CD4-positive, alpha-beta T cell treated with Interleukin-17A for 4 hours (primary cell): ENCODE measurements at places on chromosomes 11 and 22.
A peak's percentile ranks its signal among the peaks of the same experiment; 100 is the strongest.

GRCh38 chr11:88404391-88404790 is 66.9 kb upstream of the CTSC start:
- DNase-seq, result no peak

GRCh38 chr11:45982656-45983470 is 60.4 kb downstream of the LARGE2 start:
- DNase-seq, result no peak

GRCh38 chr11:58006940-58007339 is 16.7 kb upstream of the OR9Q1 start:
- DNase-seq, result no peak

DNA sequence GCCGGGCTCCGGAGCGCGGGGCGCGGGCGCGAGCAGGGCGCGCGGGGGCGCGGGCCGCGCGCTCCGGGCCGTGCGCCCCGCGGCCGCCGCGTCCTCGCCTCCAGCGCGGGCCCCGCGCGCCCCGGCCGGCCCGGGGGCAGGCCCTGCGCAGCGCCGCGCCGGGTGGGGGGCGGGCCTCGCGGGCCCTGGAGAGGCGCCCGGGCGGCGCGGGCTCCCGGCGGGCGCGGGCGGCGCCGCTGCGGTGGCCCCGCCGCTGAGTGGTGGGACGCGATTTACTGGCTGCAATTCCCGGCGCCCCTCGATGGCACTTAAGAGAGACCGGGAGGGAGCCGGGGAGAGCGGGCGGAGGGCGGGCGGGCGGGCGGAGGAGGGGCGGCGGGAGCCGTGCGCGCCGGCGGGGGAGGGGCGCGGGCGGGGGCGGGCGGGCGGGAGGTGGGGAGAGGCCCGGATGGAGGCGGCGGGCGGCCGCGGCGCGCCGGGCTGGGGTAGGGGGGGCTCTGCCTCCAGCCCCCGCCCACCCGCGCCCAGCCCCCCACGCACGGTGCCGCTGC is 73.2 kb upstream of the TCF20 start:
- DNase-seq, result peak; percentile 67

GRCh38 chr22:25368271-25368670 is 148.8 kb downstream of the CRYBB2 start:
- DNase-seq, result no peak

DNA sequence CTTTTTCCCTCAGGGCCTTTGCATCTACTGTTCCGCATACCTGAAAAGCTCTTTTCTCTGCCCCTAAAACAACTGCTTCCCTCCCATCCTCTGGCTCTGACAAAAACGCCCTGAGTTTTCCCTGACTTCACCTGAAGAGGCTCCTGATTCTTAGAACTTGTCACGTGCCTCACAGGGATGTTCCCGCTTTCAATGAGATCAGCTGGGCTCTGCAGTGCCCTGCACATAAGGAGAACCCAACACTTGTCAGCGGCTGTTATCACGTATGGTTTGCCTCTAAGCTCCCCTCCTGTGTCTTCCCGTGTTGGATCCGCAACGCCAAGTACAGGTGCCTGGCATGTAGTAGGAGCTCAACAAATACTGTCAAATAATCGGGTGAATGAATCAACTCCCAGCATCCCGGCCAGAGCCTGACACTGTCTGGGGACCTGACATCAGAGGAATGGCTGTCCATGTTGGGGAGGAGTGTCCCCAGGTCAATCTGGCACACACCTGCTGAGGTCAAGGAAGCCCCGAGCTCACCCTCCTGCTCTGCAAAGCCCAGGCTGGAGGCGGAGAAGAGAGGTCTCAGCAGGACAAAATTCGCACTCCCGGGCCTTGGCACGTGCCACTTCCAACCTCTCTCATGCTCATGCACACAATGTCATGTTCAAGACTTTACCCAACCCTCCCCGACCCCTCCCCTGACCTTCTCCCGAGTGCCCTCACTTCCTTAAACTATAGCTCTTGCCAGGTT is 4.2 kb upstream of the GRK2 start:
- DNase-seq, result no peak

GRCh38 chr11:120160436-120160835 is 22.5 kb upstream of the TRIM29 start:
- no peak for DNase-seq

- DNase-seq, result no peak
Measured at GRCh38 chr11:134049303-134049702, 19.6 kb upstream of the JAM3 start.

GRCh38 chr11:70844387-70844786 is 408.0 kb downstream of the SHANK2 start:
- DNase-seq, result no peak

DNA sequence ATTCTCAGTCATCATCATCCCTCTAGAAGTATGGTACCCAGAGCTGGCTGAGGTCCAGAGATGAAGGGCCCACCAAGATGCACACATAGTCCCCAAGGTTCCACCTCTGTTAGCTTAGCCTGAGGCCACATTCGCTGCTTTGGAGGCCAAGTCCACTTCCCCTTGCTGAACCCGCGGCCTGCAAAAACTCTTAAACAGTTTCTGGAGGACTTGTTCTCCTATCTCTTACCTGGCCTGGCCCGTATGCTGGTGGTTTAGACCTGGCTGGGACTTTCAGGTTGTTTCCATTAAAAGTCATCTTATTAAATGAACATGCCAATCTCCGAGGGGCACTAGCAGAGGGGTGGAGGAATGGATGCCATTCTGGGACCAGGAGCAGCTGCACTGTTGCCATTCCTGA is 64.6 kb downstream of the KCNC1 start:
- no peak for DNase-seq

DNA sequence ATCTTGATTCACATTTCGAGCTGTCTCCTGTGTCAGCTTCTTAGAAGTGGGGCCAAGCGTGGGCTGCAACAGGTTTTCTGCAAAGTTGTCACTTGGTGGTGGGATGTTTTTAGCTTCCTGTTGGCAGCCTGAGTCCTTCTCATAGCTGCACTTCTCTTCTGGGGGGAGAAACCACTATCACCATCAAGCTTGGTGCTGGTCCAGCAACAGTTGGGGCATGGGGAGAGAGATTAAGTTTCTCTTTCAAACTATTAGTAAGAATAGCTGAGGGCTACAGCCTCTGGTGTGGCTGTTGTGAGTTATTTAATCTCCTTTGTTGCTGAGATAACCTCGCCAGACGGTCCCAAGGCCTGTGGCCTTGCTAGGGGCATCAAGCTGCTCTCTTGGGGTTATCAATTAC is 123.3 kb upstream of the CRYBB3 start:
- DNase-seq, result peak; percentile 44

- DNase-seq, result no peak
Measured at GRCh38 chr22:27493796-27494195, 307.8 kb downstream of the MN1 start.
